D341Med (cell line): ENCODE measurements at places on chromosomes 7 and 10.
A peak's percentile ranks its signal among the peaks of the same experiment; 100 is the strongest.

GRCh38 chr7:152521420-152522337, 85.9 kb upstream of the KMT2C start:
- no peak for DNase-seq

DNA sequence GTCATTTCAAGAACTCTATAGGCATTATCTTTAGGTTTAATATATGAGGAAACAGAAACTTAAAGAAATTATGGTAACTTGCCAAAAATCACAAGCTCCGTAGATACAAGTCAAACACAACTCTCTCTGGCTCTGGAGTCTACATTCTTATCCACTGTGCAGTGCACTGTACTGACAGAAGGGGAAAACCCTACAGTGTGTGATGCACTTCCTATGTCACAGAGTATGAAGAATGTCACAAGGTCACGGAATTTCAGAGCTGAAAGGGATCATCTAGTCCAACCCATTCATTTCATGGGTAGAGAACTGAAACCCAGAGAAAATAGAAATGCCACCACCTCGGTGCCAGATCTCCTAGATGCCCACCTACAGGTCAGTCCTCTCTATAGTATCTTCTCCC, 86.1 kb downstream of the LRRTM3 start:
- no peak for DNase-seq

- DNase-seq, result peak; percentile 43
These were observed 151.0 kb downstream of the CHCHD3 start for GRCh38 chr7:132930881-132931280.

DNA sequence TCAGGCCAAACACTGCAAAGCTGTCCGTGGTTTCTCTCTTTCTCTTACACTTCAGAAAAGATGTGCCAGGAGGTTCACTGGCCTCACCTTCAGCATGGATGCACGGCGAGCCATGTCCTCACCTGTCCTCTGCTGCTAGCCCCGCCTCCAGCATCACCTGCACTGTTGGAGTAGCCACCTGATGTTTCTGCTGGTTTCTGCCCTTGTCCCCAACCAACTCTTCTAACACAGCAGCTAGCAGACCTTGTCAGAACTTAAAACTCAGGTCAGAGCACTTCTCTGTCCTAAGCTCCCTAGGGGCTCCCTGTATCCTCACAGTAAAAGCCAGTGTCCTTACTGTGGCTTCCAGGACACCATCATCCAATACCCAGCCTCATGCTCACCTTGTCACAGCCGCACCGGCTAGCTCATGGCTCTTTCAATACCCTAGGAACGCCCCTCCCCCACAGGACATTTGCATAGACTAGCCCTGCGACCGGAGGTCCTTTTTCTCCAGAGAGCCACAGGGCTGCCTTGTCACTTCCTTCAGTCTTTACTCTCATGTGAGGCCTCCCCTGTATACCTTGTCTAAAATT, 15.2 kb downstream of the PALD1 start:
- DNase-seq, result no peak

DNA sequence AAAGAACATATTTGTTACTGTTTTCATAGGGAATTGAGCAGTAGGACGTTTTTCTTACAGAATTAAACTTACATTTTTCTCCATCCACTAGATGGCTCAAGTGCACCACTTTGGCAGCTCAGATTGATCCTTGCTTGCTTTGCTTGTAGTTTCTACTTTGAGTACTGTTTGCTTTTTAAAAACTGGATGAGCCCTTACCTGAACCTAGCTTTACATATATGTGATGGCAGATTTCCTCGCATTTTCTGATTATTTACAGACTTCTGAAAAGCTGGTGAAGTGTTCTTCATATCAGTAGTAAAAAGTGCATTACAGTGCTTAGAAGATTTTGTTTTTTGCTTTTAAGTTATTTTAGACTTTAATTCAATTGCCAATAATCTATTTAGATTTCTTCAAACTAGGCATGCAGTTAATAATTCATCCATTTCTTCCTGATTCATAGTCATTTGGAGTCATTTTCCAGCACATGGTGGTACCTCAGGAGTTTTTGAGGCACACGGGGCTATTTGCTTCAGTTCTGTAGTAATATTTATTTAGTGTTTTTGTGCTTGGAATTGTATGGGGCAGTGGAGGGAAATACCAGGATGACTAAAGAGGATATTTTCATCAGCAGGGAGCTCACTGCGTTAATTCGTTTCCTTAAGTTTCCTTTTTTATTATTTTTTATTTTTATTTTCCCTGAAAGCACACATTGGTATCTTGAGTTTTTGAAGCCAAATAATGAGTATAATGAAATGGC, 57.3 kb downstream of the MAPK8 start:
- peak; percentile 62 for DNase-seq

DNA sequence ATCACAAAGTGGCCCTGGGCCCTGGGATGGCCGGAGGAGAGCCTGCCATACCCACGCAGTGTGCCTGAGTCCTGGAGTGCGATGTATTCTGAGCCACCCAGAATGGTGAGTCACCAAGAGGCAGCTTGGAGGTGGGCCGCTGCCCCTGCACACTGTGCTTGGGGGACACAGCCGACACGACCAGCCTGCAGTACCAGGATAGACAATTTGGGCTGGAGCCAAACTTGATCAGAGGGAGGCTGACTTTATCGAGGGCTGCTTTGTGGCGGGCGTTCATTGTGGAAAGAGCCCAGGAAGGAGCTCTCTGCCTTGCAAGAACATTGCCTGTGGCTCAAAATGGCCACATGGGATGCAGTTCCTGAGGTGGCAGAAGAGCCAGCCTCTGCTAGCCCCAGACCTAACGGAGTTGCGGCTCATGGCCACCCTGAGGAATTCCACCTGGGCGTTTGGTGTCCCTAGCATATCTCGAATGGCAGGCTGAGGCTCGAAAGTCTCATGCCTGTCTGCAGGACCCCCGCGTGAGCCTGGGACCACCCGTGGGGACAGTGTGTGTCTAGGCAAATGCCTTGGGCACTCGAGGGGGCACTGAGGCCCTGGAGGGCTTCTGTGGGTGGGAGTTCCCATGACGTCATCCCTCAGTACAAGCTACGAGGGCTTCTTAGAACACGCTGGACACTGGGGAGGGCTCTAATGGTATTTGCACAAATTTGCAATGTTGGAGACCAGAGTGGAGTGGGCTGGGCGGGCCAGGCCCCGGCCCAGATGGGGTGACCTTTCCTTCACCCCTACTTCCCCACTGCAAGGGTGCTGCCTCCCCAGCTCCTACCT, 79.7 kb downstream of the LHPP start:
- no peak for DNase-seq

DNA sequence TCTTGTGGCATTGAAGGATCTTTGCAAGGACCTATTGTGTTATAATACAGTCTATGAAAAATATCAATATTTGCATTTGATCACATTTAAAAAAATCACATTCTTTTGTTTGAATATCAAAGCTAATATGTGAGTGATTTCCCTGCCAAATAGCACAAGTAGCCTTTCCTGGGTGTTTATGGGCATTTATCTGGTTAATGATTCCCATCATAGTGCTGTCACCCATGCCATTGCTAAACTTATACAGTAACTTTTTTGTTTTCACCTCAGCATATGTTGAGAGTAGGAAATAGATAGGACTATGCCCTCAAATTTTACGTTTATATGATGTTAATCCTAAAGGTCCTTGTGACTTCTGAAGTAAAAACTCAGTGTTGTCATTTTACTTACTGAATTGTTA, 136.9 kb downstream of the CFTR start:
- no peak for DNase-seq

- DNase-seq, result no peak
These were observed 1.4 kb downstream of the STK32C start for GRCh38 chr10:132306343-132306685.

GRCh38 chr7:117154721-117155120, 168.1 kb downstream of the WNT2 start:
- DNase-seq, result no peak

GRCh38 chr7:75617634-75618234, 121.0 kb downstream of the HIP1 start:
- no peak for DNase-seq

DNA sequence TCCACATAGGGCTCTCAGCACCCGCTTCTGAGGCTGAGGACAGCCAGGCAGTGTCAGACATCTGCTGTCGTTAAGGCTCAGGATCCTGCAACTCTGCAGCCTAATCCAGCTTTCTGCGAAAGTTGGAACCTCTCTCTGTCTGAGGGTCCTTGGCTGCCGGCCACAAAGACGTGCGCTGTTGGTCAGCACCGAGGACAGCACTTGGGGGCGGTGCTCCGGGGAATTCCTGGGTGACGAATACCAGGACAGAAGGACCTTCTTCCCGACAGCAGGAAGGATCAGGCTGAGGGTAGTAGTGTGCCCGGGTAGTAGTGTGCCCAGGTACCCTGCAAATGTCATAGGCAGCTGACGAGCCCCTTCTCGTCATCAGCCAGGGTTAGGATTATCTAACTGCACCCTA, 16.0 kb upstream of the RASGEF1A start:
- no peak for DNase-seq
